ENCODE measurements at places on chromosomes 5 and 9. TPM values are rescaled to one million over a fixed set of nuclear protein-coding genes. Genes with fewer than 3 reads are reported as not detected.

PKN3 gene
- total RNA-seq = 16.5 TPM

C9 gene
- not detected for total RNA-seq

FSTL4 gene
- 4.8 TPM for total RNA-seq

C9orf153 gene
- not detected for total RNA-seq

BTNL3 gene
- total RNA-seq = not detected

PDE6A gene
- 0.17 TPM for total RNA-seq

ANKRD20A1 gene
- total RNA-seq = 1.3 TPM

LCP2 gene
- total RNA-seq = not detected

CER1 gene
- not detected for total RNA-seq
